ENCODE measurements at places on chromosomes 3 and 15. TPM values are rescaled to one million over a fixed set of nuclear protein-coding genes. Genes with fewer than 3 reads are reported as not detected.

The LEKR1 gene
- not detected for total RNA-seq

The MRPL47 gene
- 20.9 TPM for total RNA-seq

The ITGA11 gene
- 15.5 TPM for total RNA-seq

The HRG gene
- 0.25 TPM for total RNA-seq

The MOBP gene
- not detected for total RNA-seq

The SLC12A1 gene
- not detected for total RNA-seq

The ASB14 gene
- total RNA-seq = not detected

The IFT122 gene
- 33.4 TPM for total RNA-seq

The SOX14 gene
- total RNA-seq = not detected

The ELL3 gene
- 15.0 TPM for total RNA-seq

DNA sequence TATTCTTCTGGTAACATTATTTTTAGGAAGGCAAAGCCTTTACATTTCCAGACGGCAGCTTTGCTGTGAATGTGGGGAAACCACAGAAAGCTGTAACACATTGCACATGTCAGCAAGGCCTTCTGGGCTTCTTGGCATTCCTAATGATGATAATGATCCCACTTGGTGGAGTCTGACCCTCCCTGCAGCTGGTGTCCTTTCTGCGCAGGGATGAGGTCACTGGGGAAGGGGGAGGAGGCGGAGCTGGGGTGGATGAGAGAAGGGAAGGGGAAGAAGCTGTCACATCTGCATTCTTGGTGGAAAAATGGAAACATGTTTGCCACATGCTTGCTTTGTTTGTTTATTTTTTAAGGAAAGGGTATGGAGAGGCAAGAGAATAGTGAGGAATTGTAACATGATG lies 68.6 kb downstream of the FILIP1L start:
- DNase-seq = no peak
- H3K27me3 ChIP-seq = no peaks in the 10 kb centered on the region
- peak overlapping the region; percentile 68 for H3K27ac ChIP-seq
- no peak overlapping the region for H3K4me3 ChIP-seq

GRCh38 chr3:64237083-64237482 lies 11.8 kb upstream of the PRICKLE2 start:
- H3K4me1 ChIP-seq = peaks cover 11% of the 10 kb centered on the region
- no peaks in the 10 kb centered on the region for H3K27me3 ChIP-seq
- H3K27ac ChIP-seq = no peak overlapping the region
- DNase-seq = no peak
- no peak overlapping the region for H3K4me3 ChIP-seq

DNA sequence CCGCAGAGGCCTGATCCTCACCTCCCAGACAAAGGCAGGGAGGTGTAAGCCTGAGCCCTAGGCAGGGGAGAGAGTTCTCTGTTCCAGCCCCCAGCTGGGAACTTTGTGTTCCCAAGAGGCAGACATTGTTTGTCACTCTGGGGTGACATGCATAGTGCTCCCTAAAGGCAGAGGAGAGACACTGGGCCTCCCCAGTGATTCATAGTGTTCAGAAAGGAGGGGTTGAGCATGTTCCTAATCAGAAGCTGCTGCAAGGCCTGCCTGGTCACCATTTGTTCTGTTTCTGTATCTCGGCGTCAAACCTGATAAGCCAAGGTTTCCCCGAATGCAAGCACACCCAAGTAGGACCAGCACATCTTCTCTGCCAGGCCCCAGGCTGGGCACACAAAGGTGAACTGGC lies 24.0 kb upstream of the SLC6A6 start:
- H3K4me3 ChIP-seq = no peak overlapping the region
- H3K27me3 ChIP-seq = no peaks in the 10 kb centered on the region
- DNase-seq = no peak
- H3K36me3 ChIP-seq = no peaks in the 10 kb centered on the region
- no peak overlapping the region for H3K27ac ChIP-seq

DNA sequence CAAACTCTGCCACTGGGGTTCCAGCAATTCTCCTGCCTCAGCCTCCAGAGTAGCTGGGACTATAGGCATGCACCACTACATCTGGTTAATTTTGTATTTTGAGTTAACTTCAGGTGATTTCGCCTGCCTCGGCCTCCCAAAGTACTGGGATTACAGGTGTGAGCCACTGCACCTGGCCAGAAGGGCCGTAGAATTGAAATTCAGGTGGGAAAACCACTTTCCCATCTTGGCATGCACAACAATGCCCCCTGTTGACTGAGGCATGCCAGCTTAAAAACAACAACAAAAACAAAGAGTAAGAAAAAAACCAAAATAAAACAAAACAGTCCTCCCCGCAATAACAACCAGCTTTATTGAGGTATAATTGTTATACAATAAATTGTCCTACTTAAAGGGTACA lies 32.6 kb upstream of the RAB11A start:
- no peak overlapping the region for H3K4me3 ChIP-seq
- H3K27me3 ChIP-seq = no peaks in the 10 kb centered on the region
- H3K27ac ChIP-seq = no peak overlapping the region

DNA sequence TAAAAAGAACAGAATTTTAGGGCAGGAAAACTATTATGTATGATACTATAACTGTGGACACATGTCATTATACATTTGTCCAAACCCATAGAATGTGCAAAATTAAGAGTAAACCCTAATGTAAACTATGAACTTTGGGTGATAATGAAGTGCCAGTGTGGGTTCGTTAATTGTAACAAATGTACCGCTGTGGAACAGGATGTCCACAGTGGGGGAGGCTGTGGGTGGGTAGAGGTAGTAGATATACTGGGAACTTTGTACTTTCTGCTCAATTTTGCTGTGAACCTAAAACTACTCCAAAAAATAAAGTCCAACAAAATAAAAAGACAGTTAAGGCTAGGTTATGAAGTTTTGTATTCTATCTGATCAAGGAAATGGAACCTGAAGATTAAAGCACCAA lies 24.8 kb downstream of the CD96 start:
- H3K27me3 ChIP-seq = no peaks in the 10 kb centered on the region
- H3K4me1 ChIP-seq = no peaks in the 10 kb centered on the region
- H3K4me3 ChIP-seq = no peak overlapping the region
- no peaks in the 10 kb centered on the region for H3K36me3 ChIP-seq
- DNase-seq = no peak

GRCh38 chr3:141625506-141625905 lies 112.6 kb upstream of the RNF7 start:
- no peak for DNase-seq
- H3K36me3 ChIP-seq = no peaks in the 10 kb centered on the region
- H3K4me3 ChIP-seq = no peak overlapping the region
- no peaks in the 10 kb centered on the region for H3K4me1 ChIP-seq
- H3K27me3 ChIP-seq = no peaks in the 10 kb centered on the region

DNA sequence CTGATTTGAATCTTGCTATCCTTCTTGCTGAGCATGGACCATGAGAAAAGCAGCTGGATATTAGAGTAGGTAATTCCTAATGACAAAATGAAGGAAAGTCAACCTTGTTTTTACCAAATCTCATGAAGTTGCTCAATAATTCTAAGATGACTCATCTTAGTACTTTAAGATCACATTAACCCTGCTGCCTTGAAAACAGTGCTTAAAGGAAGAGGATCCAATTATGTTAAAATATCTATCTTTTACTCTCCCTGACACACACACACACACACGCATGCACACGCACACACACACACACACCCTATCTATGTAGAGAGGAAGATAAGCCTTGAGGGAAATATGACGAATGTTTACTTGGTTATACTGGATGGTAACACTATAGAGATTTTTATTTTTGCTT lies 16.0 kb upstream of the MYO1E start:
- DNase-seq = no peak
- no peaks in the 10 kb centered on the region for H3K4me1 ChIP-seq
- peak overlapping the region; percentile 53 for H3K27ac ChIP-seq
- no peak overlapping the region for H3K4me3 ChIP-seq
- no peaks in the 10 kb centered on the region for H3K36me3 ChIP-seq

DNA sequence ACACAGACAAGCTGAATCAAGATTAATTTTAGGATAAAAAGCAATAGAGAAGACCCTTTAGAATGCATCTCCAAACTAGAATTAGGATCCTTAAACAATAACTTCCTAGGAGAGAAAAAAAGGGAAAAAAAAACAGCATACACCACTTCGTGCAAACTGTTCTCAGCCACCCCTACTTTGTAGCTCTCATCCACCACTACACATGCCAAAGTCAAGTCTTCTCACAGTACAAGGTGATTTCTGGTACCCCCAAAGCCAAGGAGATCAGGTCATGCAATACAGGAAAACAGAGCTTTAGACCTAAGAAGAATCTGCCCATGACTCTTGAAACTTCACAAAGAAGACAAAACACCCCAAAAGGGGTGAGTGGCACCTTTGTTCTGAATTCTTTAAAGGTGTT lies 166.9 kb downstream of the SUCNR1 start:
- H3K36me3 ChIP-seq = no peaks in the 10 kb centered on the region
- H3K4me1 ChIP-seq = no peaks in the 10 kb centered on the region
- no peak for DNase-seq
- no peak overlapping the region for H3K27ac ChIP-seq
- H3K27me3 ChIP-seq = no peaks in the 10 kb centered on the region

- no peaks in the 10 kb centered on the region for H3K4me1 ChIP-seq
- no peak overlapping the region for H3K27ac ChIP-seq
- no peak overlapping the region for H3K4me3 ChIP-seq
- DNase-seq = no peak
- no peaks in the 10 kb centered on the region for H3K36me3 ChIP-seq
Observed at GRCh38 chr3:19702416-19703078, 231.5 kb downstream of the EFHB start.

- no peaks in the 10 kb centered on the region for H3K4me1 ChIP-seq
- no peak for DNase-seq
- H3K27me3 ChIP-seq = no peaks in the 10 kb centered on the region
Observed at GRCh38 chr3:133488785-133489367, 84.6 kb upstream of the CDV3 start.

DNA sequence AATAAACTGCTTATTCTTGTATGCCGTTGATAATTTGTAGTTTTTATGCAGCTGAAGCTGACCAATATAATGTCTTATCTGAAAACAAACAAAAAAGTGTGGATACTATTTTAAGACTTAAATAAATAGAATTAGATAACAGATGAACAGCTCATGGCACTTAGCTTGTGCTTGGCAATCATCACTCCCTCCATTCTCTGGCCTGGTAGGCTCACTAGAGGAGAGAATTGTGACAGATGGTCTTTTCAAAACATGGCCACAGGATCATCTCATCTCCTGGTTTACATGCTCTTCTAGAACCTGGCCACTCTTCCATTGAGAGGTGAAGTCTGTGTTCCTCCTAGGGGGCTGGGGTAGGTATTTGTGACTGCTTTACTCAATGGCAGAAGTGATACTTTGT lies 58.4 kb upstream of the RBP1 start:
- no peak overlapping the region for H3K27ac ChIP-seq
- no peak overlapping the region for H3K4me3 ChIP-seq
- no peaks in the 10 kb centered on the region for H3K27me3 ChIP-seq
- DNase-seq = no peak
- H3K4me1 ChIP-seq = peaks cover 5% of the 10 kb centered on the region

DNA sequence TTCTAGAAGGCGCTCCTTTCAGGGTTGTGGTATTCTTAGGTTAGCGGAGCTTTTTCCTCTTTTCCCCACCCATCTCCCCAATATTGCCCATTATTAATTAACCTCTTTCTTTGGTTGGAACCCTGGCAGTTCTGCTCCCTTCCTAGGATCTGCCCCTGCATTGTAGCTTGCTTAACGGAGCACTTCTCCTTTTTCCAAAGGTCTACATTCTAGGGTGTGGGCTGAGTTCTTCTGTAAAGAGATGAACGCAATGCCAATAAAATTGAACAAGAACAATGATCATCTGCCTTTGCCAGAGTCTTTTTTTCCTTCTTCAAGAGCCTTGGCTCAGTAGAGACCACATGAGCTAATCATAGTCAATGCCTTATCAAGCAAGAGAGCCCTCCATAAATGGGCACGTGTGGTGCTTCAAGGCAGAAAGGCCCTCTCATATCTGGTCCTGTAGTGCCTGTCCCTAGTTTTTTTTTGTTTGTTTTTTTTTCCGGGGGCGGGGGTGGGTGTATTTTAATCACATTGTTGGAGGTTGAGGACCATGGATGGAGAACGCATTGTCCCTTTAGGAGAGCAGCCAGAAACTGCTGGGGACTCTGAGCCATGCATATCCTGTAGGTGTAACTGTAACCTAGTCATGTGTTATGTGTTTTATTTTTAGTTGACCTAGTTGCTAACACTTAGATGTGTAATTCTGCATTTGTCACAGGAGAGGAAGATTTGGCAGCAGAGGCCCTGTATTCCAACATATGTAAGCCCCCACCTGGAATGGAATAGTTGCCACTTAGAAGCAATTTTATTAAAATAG lies 64.7 kb upstream of the ACAD9 start:
- peaks cover 45% of the 10 kb centered on the region for H3K36me3 ChIP-seq
- DNase-seq = no peak
- H3K4me3 ChIP-seq = no peak overlapping the region
- no peak overlapping the region for H3K27ac ChIP-seq
- H3K27me3 ChIP-seq = no peaks in the 10 kb centered on the region

- H3K4me3 ChIP-seq = no peak overlapping the region
- DNase-seq = no peak
- H3K4me1 ChIP-seq = peaks cover 13% of the 10 kb centered on the region
Observed at GRCh38 chr15:78749831-78750230, 61.4 kb downstream of the ADAMTS7 start.

- H3K36me3 ChIP-seq = no peaks in the 10 kb centered on the region
- peak within 1 kb of the TSS; percentile 71 for H3K4me3 ChIP-seq
- H3K4me1 ChIP-seq = peaks cover 38% of the 10 kb centered on the region
- DNase-seq = no peak
Observed at GRCh38 chr3:39383045-39383880, at the start of gene SLC25A38. Gene SLC25A38 (plus strand): TSS chr3:39383370. CDS start chr3:39383725, 355 bp downstream.

- H3K4me1 ChIP-seq = peaks cover 19% of the 10 kb centered on the region
- no peaks in the 10 kb centered on the region for H3K27me3 ChIP-seq
- peaks cover 90% of the 10 kb centered on the region for H3K36me3 ChIP-seq
- H3K27ac ChIP-seq = no peak overlapping the region
- no peak for DNase-seq
Observed at GRCh38 chr3:48410205-48411040, 19.5 kb downstream of the PLXNB1 start.

DNA sequence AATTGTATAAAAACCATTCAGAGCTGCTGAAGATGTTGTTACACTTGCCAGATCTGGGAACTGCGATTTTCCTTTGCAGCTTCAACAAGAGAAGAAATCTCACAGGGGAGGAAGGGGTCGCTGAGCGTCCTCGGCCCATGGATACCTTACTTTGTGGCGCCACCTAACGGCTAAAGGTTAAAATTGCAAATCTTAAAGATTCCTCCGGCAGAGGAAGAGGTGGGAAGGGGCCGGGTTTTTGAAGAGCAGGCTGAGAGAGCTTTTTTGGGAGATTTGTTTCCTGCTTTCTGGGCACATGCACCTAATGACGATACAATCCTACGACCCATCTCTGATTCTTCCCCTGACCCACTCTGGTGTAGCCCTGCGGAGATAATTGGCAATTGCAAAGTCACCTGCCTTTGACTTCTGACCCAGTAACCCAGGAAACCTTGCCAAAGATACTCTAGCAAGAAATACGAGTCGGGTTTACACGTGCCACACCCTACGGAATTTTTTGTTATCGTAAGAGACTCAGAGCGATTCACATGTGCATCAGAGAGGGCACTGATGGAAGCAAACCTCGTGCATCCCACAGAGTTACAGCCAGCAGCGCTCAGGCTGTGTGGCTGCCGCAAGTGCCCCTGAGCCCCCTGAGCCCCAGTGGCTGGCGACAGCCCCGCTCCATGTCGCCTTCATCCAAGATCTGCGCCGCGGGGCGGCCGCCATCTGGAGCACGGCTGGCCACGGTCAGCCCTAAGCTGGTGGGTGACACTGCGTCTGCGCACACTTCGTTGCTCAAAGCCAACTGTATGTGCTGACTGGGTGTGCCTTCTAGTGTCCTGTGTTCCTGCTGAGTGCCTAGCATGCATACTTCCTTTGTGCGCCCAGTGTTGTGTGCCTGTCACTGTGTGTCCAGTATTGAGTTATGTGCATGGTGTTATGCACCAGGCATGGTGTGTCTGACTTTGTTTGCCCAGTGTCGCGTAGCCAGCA lies 55.2 kb upstream of the CHRNA7 start:
- H3K4me1 ChIP-seq = peaks cover 7% of the 10 kb centered on the region
- no peak for DNase-seq
- H3K27ac ChIP-seq = no peak overlapping the region
- H3K4me3 ChIP-seq = no peak overlapping the region
